ENCODE measurements at places on chromosomes 12 and 14. TPM values are rescaled to one million over a fixed set of nuclear protein-coding genes. Genes with fewer than 3 reads are reported as not detected.

Gene GDF3
- total RNA-seq: not detected

Gene MYL2
- not detected for total RNA-seq

Gene TEDC1
- total RNA-seq: 14.3 TPM

Gene TCL1B
- not detected for total RNA-seq

Gene BTG1
- total RNA-seq: 56.8 TPM

Gene ACACB
- total RNA-seq: 5.9 TPM

Gene SLC25A47
- total RNA-seq: not detected

Gene BBS10
- 11.3 TPM for total RNA-seq

Gene PITPNM2
- 11.6 TPM for total RNA-seq

Gene TESPA1
- total RNA-seq: not detected

Gene SLC5A8
- total RNA-seq: not detected

Gene KRT72
- not detected for total RNA-seq

Measured in chondrocyte (in vitro differentiated cells).